ENCODE measurements at places on chromosomes 2 and 18.

- DNase-seq, result no peak
These were observed 136.1 kb upstream of the PID1 start for GRCh38 chr2:229407170-229407569.

DNA sequence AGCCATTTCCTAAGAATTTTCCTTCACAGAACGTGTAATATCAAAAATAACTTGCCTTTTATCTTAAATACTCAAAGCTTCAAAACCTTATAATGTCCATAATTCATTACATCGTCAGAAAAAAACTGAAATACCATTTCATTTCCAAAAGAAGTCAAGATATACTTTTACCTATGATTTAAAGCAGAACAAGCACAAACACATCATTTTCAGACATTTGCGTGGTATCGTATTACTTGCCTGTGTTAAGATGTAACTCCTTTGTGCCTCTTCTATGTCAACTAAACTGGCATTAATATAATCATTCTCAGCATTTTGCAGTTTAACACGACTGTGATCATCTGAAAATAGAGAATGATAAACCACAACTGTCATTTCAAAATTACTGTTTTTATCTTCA lies 47.5 kb downstream of the PTPN2 start:
- DNase-seq, result no peak

DNA sequence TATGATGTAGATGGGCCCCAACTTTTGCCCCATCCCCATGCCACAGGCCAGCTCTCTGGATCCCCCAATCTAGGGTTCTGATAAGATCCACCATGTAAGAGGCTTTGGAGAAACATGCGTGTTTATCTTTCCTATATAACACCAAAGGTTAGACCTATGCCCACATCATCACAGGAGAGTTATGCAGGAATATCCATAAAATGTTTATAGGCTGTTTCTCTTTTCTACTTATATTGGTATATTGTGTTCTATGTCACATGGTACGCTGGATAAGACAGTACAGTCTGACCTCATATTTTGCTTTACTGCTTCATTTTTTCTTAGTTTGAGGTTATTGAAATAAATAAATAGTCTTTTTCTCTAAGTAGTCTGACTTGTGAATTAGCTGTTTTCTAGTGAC lies 1013.9 kb upstream of the GYPC start:
- DNase-seq, result no peak

DNA sequence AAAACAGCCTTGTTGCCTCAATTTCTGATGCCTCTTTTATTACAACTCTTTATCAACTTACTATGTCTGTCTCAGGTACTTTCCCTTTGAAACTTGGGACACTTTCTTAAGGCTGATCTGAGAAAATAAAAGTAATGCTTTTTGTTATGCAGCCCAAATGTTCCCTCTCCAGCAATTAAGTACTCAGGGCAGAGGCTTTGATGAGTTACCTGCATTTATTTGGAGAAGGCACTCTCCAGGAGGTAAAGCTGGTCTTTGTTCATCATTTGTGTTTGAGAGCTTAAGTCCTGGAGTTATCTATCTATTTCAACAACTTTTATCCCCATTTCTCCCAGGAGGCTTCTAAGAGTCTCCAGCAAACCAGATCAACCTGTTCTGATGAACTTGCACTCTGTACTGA lies 259.2 kb downstream of the ASXL3 start:
- DNase-seq, result no peak

- no peak for DNase-seq
These were observed 334.0 kb downstream of the TRIB2 start for GRCh38 chr2:13050764-13051163.

DNA sequence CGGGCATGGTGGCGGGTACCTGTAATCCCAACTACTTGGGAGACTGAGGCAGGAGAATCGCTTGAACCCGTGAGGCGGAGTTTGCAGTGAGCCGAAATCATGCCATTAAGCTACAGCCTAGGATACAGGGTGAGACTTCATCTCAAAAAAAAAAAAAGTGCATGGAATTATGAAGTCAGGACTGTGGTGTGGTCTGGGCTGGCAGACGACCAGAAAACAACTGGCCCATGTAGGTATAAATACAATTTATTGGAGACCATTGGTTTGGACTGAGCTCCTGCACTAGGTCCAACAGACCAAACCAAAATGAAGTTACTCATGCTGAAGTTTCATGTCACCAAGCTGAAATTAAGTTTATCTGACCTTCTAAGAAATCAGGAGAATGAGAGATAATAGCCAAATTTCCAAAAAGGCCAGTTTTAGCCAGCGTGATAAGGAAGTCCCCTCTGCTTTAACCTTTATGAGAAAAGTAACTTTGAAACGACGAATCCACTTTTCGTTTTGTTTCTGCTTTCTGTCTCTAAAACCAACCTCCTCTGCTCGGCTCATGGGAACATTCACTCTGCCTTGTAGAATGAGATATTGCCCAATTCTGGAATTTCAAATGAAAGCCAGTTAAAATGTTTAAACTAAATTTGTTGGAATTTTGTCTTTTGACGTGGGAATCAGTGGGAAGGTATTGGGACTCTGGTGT lies 17.7 kb upstream of the RAB10 start:
- DNase-seq, result no peak

- DNase-seq, result no peak
These were observed 409.5 kb upstream of the CWC22 start for GRCh38 chr2:180416627-180417026.

- DNase-seq, result no peak
These were observed 2.0 kb downstream of the HOXD3 start for GRCh38 chr2:176158855-176159662.

DNA sequence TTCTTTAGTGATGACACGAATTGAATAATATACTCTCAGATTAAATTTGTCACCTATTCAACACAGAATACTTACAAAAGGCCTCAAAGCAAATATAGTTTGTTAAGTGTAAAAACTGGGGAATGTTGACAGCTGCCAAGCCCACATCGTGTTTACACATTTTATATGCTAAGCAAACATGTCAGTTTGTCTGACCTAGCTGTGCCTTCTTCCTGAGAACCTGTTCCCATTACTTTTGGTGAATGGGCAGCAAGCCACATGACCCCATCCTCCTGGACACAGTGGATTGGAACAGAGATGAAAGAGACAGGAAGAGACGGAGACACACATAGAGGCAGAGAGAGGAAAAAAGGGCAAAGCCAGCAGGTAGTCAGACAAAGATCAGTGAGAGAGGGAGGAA lies 22.9 kb upstream of the CUL3 start:
- DNase-seq, result no peak

- no peak for DNase-seq
These were observed 101.4 kb downstream of the ARHGAP28 start for GRCh38 chr18:6830916-6831315.

DNA sequence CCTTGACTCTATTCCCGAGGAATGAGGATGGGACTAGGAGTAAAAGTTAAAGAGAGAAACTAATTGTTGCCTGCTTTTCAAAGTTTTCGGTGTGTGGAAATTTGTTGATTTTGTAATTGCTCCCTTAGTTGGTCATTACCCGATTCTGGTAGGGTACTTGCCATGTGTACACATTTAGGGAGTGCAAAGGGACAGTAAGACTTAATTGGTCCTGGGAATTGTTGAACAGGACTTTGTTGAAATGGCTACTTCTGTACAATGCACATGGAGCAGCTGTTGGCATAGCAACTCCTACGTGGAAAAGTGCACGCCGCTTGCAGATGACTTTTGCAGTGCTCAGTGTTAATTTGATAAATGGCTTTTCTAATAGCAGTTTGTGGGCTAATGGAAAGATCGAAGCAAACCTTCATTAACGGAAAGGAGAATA lies 22.9 kb downstream of the EPAS1 start:
- no peak for DNase-seq

DNA sequence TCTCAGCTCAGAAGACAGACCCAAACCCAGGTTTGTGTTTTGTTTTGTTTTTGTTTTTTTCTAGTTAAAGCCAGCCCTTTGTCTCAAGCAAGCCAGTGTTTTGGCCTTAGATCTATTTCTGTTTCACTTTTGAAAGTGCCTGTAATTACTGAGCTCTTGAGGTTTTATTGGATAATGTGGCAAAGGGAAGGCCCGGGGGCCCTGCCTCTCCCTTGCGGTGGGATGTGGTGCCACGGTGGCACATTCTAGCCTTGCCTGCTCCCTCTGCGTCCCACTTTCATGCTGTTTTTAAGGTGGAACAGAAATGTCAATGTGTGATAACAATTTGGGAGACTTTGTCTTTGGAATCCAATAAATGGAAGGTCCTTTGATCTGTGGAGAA lies 2.5 kb downstream of the HPCAL1 start:
- DNase-seq, result peak; percentile 58

DNA sequence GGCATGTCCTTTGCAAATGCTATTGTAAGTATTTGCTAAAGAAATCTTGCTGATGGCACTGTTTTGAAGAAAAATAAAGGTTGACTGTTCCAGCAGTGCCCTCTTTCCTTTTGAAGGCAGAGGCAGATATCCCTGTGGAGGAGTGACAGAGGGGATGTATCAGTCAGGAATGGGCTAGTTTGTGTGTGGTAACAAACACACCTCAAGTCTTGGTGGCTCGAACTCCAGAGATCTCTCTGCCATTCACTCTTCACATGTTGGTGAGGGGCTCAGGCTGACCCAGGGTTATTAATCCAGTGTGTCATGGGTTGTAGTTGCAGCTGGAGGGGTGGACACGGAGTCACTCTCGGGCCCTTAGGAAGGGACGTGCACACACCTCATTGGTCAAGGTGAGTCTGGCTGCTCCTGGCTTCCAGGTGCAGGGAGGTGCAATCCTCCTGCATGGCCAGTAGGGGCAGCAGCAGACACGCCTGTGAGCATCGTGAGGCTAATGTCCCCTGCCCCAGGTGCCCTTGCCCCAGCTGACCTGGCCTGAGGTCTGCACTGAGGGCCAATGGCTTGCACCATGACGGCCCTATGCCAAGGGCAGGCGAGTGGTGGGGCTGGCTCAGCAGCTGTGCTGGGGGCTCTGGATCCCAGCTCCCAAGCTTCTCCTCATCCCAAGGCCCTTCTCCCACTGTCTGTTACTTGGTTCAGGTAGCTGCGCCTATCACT lies 146.5 kb downstream of the ASB1 start:
- no peak for DNase-seq

- no peak for DNase-seq
These were observed 567.0 kb upstream of the SOX11 start for GRCh38 chr2:5125017-5125730.

DNA sequence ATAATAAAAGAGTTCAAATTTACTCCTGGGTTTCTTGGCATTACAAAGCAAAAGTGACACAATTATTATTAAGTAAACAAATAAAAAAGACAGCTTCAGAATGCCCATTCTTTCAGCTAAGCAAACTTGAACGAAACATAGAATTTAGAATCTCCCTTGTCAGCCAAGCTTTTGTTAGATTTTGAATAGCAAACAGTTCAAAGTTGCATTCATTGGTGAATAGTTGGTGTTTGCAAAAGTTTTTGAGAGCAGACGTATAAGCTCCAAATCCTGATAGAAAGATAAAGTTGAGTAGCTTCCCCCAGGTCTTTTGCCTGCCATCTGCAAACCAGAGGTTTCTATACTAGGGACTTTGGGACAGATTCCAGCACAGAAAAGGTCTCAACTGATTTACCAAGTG lies 434.3 kb upstream of the TNP1 start:
- no peak for DNase-seq

DNA sequence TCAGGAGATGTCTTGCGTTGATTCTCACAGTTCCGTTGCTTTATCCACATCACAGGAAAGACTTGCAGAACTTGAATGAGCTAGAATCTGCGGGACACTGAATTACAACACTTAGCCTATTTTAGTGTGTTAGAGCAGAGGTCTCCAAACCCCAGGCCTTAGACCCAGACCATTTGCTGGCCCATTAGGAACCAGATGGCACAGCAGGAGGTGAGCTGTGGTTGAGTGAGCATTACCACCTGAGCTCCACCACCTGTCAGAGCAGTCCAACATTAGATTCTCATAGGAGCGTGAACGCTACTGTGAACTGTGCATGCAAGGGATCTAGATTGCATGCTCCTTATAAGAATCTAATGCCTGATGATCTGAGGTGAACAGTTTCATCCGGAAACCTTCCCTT lies 3.8 kb downstream of the MRPL30 start:
- no peak for DNase-seq

DNA sequence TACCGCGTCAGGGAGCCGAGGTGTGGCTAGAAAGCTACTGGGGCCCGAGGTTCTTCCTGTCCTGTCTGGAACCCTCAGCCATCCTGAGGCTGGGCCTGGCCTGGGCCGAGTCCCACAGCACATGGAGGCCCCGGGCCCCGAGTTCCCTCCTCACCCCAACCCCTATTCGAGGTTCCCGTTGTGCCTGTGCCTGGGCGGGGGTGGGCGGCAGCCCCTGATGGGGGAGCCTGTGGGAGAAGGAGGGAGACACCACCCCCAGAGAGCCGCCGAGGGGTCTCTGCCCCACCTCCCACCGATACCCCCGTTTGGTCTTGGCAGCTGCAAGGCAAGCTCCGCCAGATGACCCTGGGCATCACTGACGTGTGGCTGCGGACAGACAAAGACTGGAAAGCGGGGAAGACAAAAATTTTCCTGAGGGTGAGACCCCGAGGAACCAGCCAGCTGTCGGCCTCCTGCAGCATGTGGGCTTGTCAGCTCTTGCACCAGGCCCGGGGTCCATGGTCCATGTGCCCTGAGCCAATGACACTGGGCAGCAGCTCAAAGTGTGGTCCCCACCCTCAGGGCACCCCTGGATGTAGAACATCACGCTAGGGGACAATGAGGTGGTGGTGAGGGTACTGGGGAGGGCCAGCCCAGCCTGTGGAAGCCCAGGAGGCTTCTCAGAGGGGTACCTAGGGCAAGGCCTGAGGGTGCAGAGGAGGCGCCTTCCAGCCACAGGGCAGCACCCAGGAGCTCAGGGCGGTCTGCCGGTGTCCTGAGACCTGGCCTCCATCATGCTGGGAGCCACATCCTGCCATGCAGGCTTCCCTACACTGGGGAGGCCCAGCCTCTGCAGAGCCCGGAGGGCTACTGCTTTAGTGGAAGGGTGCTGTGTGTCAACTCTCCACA lies 52.5 kb upstream of the GPR17 start:
- DNase-seq, result no peak
